Right cardiac atrium (tissue), 5 donors: ENCODE measurements at places on chromosomes 1 and 21. TPM values are rescaled to one million over a fixed set of nuclear protein-coding genes. Genes with fewer than 3 reads are reported as not detected.

The RNU1-4 gene
- 8,578 TPM for total RNA-seq

The ZNF697 gene
- 10.9 TPM for total RNA-seq

The ACOT7 gene
- total RNA-seq, result 8.9 TPM

The FCGR1A gene
- total RNA-seq, result 2.6 TPM

The CCNL2 gene
- total RNA-seq, result 61.2 TPM

The FOXO6 gene
- 4.2 TPM for total RNA-seq

The TRIM46 gene
- total RNA-seq, result 0.25 TPM

The CDC42BPA gene
- total RNA-seq, result 34.6 TPM

The GNAI3 gene
- 2.6 TPM for total RNA-seq

The SH2D1B gene
- total RNA-seq, result not detected

The EXO1 gene
- total RNA-seq, result not detected

The ANKRD65 gene
- total RNA-seq, result 3.6 TPM

The BRINP2 gene
- 0.20 TPM for total RNA-seq

The FNDC5 gene
- 151 TPM for total RNA-seq

The HUNK gene
- total RNA-seq, result 0.81 TPM

The LCE1E gene
- not detected for total RNA-seq

The G0S2 gene
- 276 TPM for total RNA-seq

The OR10J1 gene
- total RNA-seq, result not detected

The SYT14 gene
- 0.09 TPM for total RNA-seq

The NTNG1 gene
- total RNA-seq, result not detected

The VCAM1 gene
- 5.4 TPM for total RNA-seq

The LEFTY1 gene
- 0.24 TPM for total RNA-seq
